ENCODE measurements at places on chromosomes 2 and 18. TPM values are rescaled to one million over a fixed set of nuclear protein-coding genes. Genes with fewer than 3 reads are reported as not detected.

DNA sequence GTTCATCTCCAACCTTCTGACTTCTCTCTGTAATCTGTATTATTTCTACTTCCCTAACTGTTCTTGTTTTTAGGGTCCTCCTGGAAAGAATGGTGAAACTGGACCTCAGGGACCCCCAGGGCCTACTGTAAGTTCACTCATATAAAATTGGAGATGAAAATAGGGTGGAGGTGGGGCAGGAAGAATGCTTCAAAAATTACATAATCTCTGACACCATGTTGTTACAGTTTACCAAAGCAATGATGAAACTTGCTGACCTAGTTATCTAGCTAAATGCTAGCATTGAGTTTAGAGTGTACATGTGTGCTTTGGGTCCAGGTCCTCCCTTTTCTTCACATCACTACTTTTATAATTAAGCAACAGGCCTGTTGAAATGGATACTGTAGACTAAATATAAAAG, 23.1 kb downstream of the COL3A1 start:
- no peak for DNase-seq
- H3K27me3 ChIP-seq, result no peaks in the 10 kb centered on the region
- H3K4me3 ChIP-seq, result no peak overlapping the region
- H3K4me1 ChIP-seq, result peaks cover 12% of the 10 kb centered on the region

OSBPL6 gene
- 3.2 TPM for total RNA-seq

MYCN gene
- not detected for total RNA-seq

DCTN1 gene
- total RNA-seq, result 229 TPM
